SIG-M5 (cell line): ENCODE measurements at places on chromosomes 12 and 14.

DNA sequence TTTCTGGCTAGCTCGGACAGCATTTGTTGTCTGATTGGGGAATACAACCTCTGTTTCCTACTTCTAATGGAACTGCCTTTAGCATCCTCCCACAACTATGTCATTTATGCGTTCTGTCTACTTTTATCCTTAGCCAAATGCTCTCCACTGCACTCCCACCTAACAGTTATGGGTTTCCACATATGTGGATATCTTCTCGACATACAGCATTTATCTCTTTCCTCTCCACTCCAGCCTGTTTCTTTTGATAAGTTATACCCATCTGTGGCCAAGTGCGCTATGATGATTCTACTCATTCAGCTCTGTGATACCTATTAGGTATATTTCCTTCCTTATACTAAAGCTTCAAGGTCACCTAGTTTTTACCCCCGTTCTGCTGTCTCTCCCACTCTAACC lies 122.2 kb upstream of the NAP1L1 start:
- DNase-seq = no peak

DNA sequence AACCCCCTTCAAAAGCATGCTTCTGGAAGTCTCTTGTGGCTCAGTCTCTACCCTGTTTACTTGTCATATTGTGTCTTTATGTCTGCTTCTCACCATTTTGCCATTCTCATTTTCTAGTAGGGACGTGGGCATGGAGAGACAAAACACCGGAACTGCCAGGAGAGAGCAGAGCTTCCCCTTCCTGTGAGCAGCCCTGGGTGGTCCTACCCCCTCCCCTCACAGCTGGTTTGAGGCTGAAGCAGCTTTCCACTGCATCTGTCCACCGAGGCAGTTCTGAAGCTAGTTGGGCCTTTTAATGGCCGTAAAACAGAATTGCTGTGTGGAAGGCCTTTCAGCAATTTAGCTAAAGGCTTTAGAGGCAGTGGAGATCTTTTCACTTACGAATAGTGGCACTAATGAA lies 77.0 kb downstream of the PELI2 start:
- DNase-seq = no peak

- no peak for DNase-seq
Measured at GRCh38 chr12:132448463-132448820, 41.5 kb upstream of the FBRSL1 start.

DNA sequence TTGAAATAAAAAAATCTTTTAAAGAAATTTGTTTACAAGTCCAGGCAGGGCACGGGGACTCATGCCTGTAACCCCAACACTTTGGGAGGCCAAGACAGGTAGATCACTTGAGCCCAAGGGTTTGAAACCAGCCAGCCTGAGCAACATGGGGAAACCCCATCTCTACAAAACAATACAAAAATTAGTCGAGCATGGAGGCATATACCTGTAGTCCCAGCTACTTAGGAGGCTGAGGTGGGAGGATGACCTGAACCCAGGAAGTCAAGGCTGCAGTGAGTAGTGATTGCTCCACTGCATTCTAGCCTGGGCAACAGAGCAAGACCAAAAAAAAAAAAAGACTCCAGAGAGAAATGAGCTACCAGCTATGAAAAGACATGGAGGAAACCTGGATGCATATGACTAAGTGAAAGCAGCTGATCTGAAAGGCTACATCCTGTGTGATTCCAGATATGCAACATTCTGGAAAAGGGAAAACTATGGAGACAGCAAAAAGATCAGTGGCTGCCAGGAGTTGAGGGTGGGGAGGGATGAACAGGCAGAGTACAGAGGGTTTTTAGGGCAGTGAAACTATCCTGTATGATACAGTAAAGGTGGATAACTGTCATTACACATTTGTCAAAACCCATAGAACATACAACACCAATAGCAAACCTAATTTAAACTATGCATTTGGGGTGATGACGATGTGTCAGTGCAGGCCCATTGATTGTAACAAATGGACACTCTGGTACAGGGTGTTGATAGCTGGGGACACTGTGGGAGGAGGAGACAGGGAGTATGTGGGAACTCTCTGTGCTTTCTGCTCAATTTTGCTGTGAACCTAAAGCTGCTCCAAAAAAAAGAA lies 59.9 kb downstream of the PRKAB1 start:
- no peak for DNase-seq

GRCh38 chr12:3614806-3615466 lies 123.9 kb downstream of the PRMT8 start:
- no peak for DNase-seq

GRCh38 chr12:121990692-121991603 lies 30.7 kb upstream of the BCL7A start:
- no peak for DNase-seq

- no peak for DNase-seq
Measured at GRCh38 chr14:32814721-32815120, 124.0 kb upstream of the NPAS3 start.

- DNase-seq = no peak
Measured at GRCh38 chr12:21483531-21483930, 17.9 kb downstream of the RECQL start.

DNA sequence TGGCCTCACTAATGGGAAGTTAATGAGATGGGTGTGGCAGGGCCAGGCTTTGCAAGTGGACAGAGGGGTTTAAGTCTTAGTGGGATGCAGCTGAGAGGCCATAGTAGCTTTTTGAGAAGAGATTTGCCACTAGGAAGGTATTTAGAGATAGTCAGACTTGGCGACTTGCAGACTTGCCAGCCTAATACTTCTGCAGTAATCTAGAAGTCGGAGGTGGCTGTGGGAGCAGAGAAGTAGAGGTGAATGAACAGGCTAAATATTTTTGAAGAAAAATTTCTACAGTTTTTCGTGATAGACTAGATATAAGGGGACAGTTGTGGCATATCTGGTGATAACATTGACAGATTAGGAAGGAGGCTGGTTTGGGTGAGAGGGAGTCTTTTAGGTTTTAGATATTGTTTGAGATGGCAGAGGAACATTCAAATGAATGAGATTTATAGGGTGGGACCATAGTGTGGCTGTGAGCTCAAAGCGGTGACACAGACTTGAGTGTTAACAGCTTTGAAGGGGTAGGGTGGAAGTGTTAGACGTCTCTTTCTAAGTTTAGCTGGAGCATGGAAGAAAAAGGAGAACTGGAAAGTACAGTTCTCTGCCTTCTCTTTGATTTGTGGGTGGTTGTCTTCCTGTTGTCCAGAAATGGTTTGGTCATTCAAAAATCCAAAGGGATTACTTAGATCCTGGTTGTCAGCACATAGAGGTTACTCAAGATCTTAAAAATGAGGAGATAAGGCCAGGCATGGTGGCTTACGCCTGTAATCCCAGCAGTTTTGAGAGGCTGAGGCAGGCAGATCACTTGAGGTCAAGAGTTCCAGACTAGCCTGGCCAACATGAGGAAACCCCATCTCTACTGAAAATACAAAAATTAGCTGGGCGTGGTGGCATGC lies 44.9 kb downstream of the MAPKAPK5 start:
- no peak for DNase-seq

- DNase-seq = no peak
Measured at GRCh38 chr14:61147381-61147821, 133.7 kb downstream of the TMEM30B start.

- no peak for DNase-seq
Measured at GRCh38 chr14:103112400-103113243, 10.6 kb upstream of the TNFAIP2 start.

- DNase-seq = no peak
Measured at GRCh38 chr14:33377596-33378390, 439.1 kb downstream of the NPAS3 start.

DNA sequence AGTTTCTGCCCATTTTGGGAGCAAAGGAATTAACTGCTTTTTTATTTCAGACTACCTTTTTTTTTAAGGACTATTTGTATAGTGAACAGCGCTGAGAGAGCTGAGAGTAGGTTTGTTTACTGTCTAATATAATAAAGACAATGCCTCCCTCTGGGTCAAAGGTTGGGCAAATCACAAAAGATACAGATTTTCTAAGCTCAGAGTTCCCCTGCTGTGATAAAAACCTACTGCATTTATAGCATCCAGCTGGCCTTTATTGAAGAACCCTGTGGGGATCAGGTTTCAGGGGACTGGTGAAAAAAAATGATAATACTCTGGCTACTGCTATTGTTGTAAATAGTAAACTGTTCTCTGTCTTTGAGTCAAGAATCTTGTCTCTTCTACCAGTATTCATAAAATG lies 28.7 kb downstream of the CCDC59 start:
- DNase-seq = no peak

- no peak for DNase-seq
Measured at GRCh38 chr12:49367381-49368239, at the start of gene SPATS2. SPATS2 (plus strand) TSS chr12:49367462; CDS start chr12:49461013, 93,551 bp downstream.

DNA sequence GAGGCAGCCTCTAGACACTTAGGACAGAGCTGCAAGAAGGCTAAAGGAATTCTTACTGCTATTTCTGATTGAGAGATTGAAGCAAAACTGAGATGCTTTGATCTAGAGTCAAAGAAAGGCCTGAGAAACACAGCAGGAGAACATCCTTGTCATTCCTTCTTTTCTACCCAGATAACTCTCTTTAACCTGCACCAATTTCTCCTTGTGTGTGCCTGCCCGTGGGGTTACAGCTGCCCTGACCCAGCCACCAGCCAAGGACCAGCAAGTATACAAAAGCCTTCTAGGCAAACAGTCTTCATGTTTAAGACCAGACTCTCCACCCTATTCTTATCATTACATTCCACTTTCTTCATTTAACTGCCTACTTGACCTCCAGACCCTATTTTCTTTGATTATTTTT lies 81.7 kb upstream of the PRB2 start:
- DNase-seq = no peak
